ENCODE measurements at places on chromosomes 13 and 19.

GRCh38 chr19:6822311-6822670, 49.8 kb downstream of the VAV1 start:
- no peak for DNase-seq

DNA sequence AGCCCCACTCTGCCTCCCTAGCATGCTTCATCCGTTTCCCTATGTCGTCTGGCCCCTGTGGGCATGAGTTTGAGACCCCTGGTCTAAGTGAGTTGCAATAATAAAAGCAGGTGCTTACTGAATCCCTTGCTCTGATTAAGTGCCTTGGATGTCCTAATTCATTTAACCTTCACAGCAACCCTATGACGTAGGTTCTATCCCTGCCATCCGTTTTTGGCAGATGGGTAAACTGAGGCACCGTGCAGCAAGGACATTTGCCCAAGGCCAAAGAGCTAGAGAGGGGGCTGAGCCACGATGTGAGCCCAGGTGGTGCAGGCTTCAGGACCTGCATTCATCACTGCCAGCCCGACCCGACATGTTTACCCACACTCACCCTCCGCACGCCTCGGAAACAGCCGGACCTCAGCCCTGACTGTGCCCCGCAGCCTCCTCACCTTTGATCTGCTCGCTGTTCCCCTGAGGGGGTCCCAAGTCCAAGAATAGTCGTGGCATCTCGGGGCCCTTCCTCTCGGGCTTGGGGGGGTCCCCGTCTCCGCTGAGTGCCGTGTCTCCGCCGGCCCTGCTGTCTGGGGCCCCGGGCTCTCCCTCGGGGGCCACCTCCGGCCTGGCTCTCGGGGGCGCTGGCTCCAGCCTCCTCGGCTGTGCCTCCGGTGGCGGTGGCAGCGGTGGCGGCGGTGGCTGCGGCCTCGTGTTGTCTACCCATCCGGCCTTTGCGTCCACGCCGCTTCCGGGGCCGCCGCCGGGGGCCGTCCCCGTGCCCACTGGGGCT, 14.5 kb downstream of the LMTK3 start:
- DNase-seq = no peak

DNA sequence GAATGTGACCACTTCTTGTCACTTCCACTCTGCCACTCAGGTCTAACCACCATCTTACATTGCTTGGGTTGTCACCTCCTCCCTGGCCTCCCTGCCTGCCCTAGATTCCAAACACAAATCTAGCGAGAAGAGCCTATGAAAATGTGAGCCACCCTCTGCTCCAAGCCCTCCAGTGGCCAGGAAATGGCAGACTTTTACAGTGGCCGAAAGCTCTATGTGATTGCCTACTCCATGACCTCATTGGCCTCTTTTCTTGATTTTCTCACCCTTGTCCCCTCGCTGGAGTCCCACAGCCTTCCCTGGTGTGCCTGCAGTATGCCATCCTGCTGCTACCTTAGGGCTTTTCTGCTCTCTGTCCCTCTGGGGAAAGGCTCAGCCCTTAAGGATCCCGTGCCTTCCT, 84.2 kb downstream of the LRCH1 start:
- no peak for DNase-seq

DNA sequence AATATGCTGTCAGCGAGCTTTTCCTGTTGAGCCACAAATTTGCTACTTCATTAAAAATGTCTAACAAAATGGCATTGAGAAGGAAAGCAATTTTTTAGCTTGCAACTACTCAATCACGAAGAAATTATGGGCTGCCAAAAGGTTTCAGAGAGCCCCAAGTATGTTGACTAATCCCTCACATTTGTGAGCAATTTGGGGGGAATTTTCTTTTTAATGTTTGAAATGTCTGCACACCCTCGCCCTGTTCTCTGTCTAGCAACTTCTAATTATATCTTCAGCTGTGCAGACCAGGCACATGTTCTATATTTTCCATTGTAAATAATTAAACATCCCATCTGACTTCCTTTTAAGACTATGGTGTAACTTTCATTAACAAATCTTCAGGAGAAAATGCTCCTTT, 192.9 kb downstream of the DCT start:
- no peak for DNase-seq

- DNase-seq = no peak
Measured at GRCh38 chr19:31570718-31571117, 221.5 kb upstream of the TSHZ3 start.

GRCh38 chr13:51357928-51358595, 18.6 kb downstream of the SERPINE3 start:
- no peak for DNase-seq

DNA sequence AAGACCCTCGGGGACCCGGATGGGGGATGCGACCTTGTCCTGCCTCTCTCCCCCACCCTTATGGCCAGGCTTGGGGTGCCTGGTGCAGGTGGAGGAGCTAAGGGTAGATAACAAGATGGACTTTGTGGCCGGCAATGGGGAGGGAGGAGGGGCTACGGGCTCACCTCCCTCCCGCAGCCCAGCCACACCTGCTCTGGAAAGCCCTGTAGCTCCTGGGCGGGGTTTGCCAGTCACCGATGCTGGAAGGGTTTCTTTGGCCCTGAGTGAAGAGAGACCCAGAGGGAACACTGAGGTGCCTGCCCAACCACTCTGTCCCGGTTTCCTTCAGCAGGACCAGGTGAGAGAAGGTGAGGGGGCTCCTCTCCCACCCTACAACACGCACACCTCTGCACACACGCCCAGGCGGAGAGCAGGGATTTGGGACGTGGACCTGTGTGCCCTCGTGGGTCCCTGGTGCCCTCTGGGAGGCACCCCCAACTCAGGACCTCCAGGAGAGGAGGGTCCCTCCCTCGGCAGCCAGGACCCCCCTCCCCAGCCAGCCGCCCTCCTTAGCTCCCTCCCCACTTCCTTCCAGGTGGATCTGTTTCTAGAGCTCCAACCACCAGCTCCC, at the start of gene FUT2:
Gene FUT2, plus strand, starts transcription at position 229 of the 610 bp plus-strand sequence. CDS start 6,986 bp downstream, outside the sequence.
- no peak for DNase-seq

DNA sequence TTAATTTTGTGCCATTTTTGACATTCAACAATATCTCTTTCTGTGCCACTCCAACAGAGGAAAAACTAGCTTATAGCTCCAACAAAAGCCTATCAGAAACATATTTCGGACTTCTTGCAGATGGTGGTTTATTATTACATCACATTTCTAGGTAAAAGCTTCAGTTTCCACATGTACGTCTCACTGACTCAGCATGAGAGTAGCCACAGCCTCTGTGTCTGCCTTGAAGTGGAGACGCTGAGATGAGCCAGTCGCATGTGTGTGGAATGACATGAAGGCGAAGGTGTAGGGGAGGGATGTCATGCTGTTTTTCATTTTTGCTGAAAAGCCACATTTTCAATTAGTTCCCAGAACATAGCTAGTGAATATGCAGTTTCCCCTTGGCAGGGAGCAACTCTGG, 598.6 kb downstream of the EFNB2 start:
- DNase-seq = no peak

DNA sequence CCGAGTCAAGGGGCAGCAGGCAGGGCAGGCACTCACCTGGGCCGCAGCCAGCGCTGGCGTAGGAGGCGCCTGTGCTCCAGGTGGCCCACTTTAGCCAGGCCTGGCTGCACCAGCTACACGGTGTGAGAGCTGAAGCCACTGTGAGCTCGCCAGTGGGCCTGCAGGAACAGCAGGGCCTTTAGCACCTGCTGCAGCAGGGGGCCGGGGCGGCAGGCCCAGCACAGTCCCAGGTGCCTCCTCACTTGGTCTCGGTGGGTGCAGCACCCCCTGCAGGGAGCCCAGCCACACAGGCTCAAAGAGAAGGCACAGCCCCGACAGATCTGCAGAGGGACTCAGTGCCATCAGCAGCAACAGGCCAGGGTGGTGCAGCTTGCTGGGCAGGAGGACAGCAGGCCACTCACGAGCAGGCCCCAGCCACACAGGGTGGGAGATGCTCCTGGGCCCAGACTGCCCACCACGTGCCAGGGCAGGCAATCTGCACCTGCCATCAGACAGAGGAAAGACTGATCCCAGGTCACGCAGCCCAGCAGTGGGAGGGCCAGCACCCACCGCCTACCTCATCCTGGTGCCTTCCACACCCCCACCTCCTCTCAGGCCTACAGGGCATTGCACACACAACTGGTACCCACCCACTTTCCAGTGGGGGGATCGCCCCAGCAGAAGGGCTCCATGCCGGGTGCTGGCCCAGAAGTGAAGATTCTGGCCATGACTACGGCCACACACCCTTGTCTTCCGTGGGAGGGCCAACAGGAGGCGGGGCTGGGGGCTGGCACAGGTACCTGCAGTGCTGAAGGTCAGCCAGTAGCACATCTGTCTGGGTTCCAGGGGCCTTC, 15.8 kb downstream of the ARHGAP33 start:
- no peak for DNase-seq
